ENCODE measurements at places on chromosomes 13 and 19.

DNA sequence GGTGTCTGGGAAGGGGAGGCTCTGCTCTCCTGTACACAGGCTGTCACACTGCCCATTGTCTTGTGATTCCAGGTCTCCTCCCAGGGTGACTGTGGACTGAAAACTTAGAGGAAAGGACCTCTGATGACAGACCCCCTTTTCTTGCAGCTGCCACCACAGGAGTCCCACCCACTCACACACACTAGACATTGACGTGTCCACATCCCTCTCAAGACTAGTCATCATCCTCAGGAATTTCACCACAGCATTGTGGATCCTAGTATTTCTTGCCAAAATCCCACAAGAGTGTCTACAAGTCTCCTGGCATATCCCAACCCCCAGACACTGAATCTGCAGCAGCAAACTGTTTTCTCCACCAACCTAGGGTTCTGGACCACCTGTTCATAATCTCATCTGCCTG, 5.3 kb downstream of the ZNF85 start:
- no peaks in the 10 kb centered on the region for H3K27me3 ChIP-seq
- no peak overlapping the region for H3K4me3 ChIP-seq
- H3K27ac ChIP-seq: no peak overlapping the region
- H3K4me1 ChIP-seq: no peaks in the 10 kb centered on the region
- DNase-seq: no peak

GRCh38 chr13:100608906-100609305, 20.3 kb upstream of the GGACT start:
- DNase-seq: no peak
- H3K36me3 ChIP-seq: peaks cover 10% of the 10 kb centered on the region
- H3K4me3 ChIP-seq: no peak overlapping the region
- H3K27me3 ChIP-seq: no peaks in the 10 kb centered on the region

- peak within 1 kb of the TSS; percentile 93 for H3K4me3 ChIP-seq
- H3K4me1 ChIP-seq: peaks cover 23% of the 10 kb centered on the region
- peak within 1 kb of the TSS; percentile 91 for H3K27ac ChIP-seq
- H3K27me3 ChIP-seq: no peaks in the 10 kb centered on the region
- H3K36me3 ChIP-seq: peaks cover 1% of the 10 kb centered on the region
These were observed at the start of gene SNRNP70 for GRCh38 chr19:49085020-49085867. Gene SNRNP70, plus strand, starts transcription at chr19:49085451. Its CDS starts 964 bp downstream, at chr19:49086415.

- H3K4me3 ChIP-seq: no peak overlapping the region
- no peaks in the 10 kb centered on the region for H3K4me1 ChIP-seq
- no peak for DNase-seq
- no peaks in the 10 kb centered on the region for H3K27me3 ChIP-seq
These were observed 33.4 kb upstream of the KLF5 start for GRCh38 chr13:73025217-73026012.

DNA sequence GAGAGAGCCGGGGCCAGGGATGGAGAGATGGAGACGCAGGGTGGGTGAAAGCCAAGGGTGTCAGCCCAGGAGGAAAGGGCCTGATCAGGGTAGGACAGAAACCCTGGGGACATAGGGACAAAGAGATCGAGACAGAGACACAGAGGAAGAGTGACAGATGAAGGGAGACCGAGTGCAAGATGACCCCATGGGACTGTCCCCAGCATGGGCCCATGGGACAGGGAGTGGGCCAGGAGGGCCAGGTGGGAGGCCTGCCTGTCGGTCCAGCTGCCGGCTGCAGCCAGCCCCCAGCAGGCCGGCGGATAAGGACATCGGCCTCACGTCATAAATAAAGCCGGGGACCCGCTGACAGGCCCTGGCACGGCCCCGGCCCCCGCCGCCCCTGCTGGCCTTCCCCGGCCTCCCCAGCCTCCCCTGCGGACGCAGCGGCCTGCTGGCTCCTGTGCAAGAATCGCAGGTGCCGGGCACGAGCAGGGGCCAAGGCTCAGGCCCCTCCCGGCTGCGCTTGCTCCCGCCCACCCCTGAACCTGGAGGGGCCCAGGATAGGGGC, 6.3 kb downstream of the REX1BD start:
- peak; percentile 84 for DNase-seq
- H3K27ac ChIP-seq: no peak overlapping the region
- H3K27me3 ChIP-seq: no peaks in the 10 kb centered on the region
- peaks cover 35% of the 10 kb centered on the region for H3K4me1 ChIP-seq

DNA sequence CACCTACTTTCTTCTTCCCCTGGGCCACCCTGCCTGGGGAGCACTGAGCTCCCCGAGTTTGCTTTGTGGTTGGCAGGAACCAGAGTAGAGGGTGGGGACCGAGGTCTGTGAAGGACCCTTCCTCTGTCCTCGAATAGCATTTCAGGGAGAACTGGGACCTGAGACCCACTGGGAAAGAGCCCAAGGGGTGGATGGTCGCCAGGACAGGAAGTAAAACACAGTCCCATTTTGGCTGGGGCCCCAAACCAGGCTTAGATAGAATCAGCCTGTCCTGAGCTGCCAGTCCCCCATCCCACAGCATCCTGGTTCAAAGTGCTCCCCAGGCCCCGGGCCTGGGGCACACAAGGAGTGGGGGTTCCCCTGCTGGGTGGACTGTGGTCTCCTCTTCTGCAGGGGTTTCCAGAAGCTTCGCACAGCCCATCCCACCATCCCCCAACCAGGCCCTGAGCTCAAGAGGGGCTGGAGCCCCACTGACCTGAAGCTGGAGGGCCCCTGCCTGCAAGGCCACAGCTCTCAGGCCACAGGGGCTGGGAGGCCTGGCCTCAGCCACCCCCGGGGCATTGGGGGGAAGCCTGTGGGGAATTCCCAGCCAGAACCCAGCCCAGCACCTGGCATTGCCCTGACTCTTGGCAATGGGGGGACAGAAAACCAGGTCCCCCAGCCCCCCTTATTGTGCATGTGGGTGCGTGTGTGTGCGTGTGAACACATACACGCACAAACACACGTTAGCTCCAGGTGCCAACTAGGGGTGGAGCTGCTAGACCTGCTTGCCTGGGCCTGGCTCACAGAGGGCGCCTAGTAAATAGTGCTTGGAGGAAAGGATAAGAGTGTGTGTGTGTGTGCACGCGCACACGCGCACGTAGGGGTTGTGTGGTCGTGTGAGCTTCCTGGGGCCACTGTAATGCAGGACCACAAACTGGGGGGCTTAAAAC, 995 bp upstream of the MKNK2 start:
- peaks cover 25% of the 10 kb centered on the region for H3K36me3 ChIP-seq
- peaks cover 79% of the 10 kb centered on the region for H3K4me1 ChIP-seq
- H3K27ac ChIP-seq: peak overlapping the region; percentile 97
- H3K4me3 ChIP-seq: peak overlapping the region; percentile 100

DNA sequence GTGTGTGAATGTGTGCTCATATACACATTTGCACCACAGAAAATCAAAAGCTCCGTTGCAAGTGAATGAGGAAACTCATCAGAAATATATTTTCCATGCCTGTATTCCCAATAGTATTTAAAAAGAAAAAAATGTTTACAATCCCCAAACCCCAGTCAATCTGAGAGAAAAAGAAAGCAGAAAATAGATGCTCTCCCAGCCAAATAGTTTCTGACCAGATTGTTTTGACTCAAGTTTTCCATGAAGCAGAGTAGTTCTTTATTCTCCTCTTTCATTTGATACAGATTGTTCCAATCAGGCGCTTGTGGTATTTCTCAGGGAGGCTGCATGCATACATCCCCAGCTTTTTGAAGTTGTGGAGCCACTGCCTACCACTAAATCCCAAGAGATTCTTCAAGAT, 110.6 kb downstream of the STARD13 start:
- no peaks in the 10 kb centered on the region for H3K36me3 ChIP-seq
- no peaks in the 10 kb centered on the region for H3K4me1 ChIP-seq
- no peak for DNase-seq
- no peaks in the 10 kb centered on the region for H3K27me3 ChIP-seq

- H3K27ac ChIP-seq: no peak overlapping the region
- no peak for DNase-seq
- no peaks in the 10 kb centered on the region for H3K4me1 ChIP-seq
- H3K36me3 ChIP-seq: no peaks in the 10 kb centered on the region
These were observed 51.6 kb downstream of the SACS start for GRCh38 chr13:23381866-23382265.

DNA sequence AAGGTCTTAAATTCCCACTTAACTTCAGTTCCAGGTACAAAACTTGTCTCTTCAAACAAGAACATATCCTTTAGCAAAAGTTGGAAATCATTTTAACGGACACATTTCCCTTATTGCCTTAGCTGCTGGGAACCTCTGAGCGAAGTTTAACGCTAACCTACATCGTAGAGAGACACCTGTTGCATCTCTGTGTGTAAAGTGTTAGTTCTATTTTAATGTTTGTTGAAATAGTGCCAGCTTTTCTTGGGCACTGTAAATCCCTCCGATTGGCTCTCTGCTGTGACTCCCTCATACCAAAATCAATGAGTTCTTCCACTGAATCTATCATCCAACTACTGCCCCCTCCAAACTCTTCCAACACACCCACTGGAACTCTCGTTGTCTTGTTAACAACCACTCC, 2.3 kb upstream of the HIF3A start:
- H3K4me1 ChIP-seq: peaks cover 35% of the 10 kb centered on the region
- H3K27me3 ChIP-seq: no peaks in the 10 kb centered on the region
- DNase-seq: no peak
- H3K27ac ChIP-seq: no peak overlapping the region

- H3K4me3 ChIP-seq: no peak overlapping the region
- peaks cover 22% of the 10 kb centered on the region for H3K4me1 ChIP-seq
- H3K27me3 ChIP-seq: no peaks in the 10 kb centered on the region
- H3K36me3 ChIP-seq: no peaks in the 10 kb centered on the region
- no peak for DNase-seq
- no peak overlapping the region for H3K27ac ChIP-seq
These were observed 15.7 kb downstream of the COL4A1 start for GRCh38 chr13:110291286-110291685.

DNA sequence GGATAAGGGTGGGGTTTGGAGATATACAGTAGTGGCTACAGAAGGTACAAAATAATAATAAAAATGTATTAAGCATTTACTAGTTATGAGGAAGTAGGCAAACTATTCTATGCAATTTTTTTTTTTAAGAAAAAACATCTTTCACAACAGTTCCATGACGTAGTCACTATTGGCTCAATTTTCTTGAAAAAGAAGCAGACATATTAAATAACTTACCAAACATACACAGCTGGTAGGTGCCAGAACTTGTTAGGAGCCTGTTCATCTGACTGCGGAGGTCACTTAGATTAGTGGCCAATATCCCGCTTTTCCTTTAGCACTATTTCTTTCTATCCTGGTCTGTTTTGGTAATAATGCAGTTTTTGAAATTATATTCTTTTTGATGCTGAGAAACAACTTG, 593.5 kb downstream of the KCTD12 start:
- H3K27me3 ChIP-seq: no peaks in the 10 kb centered on the region
- H3K36me3 ChIP-seq: no peaks in the 10 kb centered on the region
- H3K4me1 ChIP-seq: no peaks in the 10 kb centered on the region

- DNase-seq: no peak
- H3K36me3 ChIP-seq: no peaks in the 10 kb centered on the region
- no peak overlapping the region for H3K4me3 ChIP-seq
- H3K4me1 ChIP-seq: no peaks in the 10 kb centered on the region
- no peaks in the 10 kb centered on the region for H3K27me3 ChIP-seq
These were observed 492.4 kb downstream of the MYO16 start for GRCh38 chr13:109121826-109122225.

GRCh38 chr13:51063909-51064308, 47.2 kb downstream of the C13orf42 start:
- H3K27ac ChIP-seq: no peak overlapping the region
- DNase-seq: no peak
- peaks cover 8% of the 10 kb centered on the region for H3K4me1 ChIP-seq

DNA sequence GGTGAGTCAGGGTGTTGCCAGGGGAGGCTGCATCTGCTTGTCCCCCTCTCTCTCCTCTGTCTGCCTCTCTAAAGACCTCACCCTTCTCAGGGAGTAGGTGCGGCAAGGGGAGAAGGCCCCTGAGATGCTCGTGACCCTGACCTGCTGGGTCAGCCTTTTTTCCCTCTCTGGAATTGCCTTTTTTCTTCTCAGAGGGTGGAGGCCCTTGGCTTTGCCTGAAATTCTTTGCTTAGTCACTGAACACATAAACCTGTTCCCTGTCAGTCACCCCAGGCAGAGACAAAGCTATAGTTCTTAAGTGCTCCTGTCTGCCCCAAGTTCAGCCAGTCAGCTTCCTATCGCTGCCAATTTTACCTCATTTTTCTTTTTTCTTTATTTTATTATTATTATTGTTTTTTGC, 35.2 kb upstream of the PEG3 start:
- no peak overlapping the region for H3K4me3 ChIP-seq
- H3K27me3 ChIP-seq: no peaks in the 10 kb centered on the region
- no peak overlapping the region for H3K27ac ChIP-seq
- H3K4me1 ChIP-seq: no peaks in the 10 kb centered on the region

- no peak overlapping the region for H3K4me3 ChIP-seq
- no peaks in the 10 kb centered on the region for H3K27me3 ChIP-seq
- no peaks in the 10 kb centered on the region for H3K36me3 ChIP-seq
- no peak overlapping the region for H3K27ac ChIP-seq
- H3K4me1 ChIP-seq: no peaks in the 10 kb centered on the region
These were observed 9.5 kb downstream of the NALCN start for GRCh38 chr13:101406791-101407190.

- peaks cover 15% of the 10 kb centered on the region for H3K27me3 ChIP-seq
- DNase-seq: peak; percentile 89
- H3K4me3 ChIP-seq: no peak within 1 kb of the TSS
These were observed at the start of gene PNMA8B for GRCh38 chr19:46495786-46496099. Gene PNMA8B, minus strand, starts transcription at chr19:46495867. Its CDS starts 402 bp downstream, at chr19:46495465.

DNA sequence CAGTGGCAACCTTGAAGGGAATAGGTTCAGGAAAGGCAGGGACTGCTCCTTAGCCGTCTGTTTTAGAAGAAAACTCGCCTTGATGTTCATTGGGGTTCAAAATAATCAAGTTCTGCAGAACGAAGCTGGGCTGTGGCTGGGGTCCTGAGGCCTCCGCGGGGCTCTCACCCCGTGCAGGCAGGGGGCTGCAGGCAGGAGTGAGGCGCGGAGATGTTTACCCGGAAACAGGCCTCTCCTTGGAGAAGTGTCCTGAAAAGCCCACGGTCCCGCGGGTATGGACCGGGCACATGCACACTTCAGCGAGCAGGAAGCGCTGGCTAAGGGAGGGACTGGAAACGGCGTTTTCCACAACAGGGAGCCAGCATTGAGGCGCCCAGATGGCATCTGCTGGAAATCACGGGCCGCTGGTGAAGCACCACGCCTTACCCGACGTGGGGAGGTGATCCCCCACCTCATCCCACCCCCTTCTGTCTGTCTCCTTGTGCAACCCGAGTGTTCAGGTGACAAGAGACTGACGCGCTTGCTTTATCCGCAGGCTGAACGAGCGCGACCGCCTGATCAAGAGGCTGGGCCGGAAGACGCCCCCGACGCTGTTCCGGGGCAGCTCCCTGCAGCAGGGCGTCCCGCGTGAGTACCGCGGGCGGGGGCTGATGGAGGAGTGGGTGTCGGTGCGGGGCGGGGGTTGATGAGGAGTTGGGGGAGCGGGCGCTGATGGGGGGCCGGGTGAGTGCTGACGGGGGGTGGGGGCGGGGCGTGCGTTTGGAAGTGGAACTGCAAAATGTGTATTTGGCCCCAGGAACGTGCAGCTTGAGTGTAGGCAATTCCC, 39.6 kb downstream of the SHISA2 start:
- H3K4me1 ChIP-seq: no peaks in the 10 kb centered on the region
- peak; percentile 79 for DNase-seq
- H3K36me3 ChIP-seq: no peaks in the 10 kb centered on the region
- no peaks in the 10 kb centered on the region for H3K27me3 ChIP-seq
